ENCODE measurements at places on chromosomes 13 and 19.

GRCh38 chr13:59437544-59438301 lies 726.0 kb downstream of the DIAPH3 start:
- no peak for DNase-seq

- no peak for DNase-seq
Observed at GRCh38 chr19:3178973-3179738, 587 bp downstream of the S1PR4 start.

GRCh38 chr19:16861011-16861410 lies 27.8 kb upstream of the F2RL3 start:
- DNase-seq: no peak

DNA sequence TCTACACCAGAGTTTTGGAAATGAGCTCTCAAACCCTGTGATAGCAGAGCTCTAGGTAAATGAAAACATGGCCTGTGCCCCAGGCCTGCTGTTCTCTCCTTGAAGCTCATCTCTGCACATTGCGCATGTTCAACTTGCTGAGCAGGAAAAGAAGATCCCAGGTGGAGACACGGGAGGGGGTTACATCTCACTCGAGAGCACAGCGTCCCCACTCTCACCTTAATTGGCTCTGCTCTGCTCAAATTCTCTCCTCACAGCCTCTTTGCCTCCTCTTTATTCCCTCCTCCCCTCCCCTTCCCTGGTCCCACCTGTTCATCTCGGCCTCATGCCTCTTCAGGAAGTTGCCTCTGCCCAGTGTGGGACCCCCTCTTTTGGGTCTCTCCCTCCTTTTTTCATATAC lies 44.7 kb downstream of the RGCC start:
- no peak for DNase-seq

DNA sequence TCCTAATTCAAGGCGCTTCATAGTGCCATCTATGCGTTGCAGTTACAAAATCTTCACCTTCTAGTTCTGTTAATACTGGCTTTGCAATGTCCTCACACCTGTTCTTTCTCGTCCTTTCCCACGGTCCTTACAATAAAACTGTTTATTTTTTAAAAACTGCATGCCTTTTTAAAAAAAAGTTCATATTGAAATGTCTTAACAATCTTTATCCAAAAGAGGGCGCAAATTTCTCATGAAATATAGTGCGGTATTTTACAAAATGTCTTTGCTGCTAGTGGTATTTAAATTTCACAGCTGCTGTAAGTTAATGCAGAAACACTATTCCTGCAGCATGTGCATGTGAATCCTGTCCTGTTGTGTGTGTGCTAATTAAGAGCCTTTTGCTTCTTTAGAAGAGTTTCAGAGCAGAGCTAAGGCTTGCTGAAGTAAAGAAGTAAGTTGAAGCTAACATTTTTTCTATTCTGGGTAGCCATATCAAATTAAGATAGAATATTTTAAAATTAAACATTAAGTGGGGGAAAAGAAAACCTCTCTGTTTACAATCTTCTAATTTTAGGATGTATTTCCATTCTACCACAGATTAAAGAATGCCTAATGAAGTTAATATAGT lies 15.8 kb upstream of the CLDN10 start:
- DNase-seq: no peak

DNA sequence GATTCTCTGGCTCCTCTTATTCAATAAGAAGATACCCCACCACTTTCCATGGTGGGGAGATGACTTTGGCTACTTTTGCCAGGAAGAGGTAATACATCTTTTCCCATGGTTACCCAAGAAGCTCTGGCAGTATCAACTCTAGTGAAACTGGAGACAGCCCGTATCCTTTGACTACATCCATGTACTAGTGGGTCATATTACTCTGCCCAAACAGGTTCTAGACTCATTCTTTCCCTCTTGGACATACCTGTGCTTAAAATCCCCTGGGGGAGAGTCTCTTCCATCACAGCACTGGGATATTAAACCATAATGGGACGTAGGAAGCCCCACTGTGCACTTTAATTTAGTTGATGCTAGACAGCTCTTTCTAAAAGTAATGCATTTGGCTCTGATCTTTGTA lies 144.7 kb upstream of the KLF12 start:
- no peak for DNase-seq

GRCh38 chr19:8126008-8126407 lies 23.4 kb downstream of the FBN3 start:
- no peak for DNase-seq

DNA sequence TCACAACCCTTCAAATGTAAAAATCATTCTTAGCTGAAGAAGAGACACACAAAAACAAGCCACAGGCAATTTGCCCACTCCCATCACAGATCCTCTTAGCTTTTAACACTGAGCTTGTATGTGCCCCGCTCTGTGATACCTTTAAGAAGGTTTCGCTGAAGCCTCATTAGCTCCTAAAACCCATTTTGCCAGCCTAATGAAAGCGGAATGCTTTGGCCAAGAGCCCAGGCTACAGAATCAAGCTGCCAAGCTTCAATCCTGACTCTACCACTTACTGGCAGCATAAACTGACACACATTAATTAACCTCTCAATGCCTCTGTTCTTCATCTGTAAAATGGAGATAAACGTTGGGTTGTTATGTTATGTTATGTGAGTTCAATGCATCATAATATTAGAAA lies 10.5 kb downstream of the ZNF112 start:
- no peak for DNase-seq

DNA sequence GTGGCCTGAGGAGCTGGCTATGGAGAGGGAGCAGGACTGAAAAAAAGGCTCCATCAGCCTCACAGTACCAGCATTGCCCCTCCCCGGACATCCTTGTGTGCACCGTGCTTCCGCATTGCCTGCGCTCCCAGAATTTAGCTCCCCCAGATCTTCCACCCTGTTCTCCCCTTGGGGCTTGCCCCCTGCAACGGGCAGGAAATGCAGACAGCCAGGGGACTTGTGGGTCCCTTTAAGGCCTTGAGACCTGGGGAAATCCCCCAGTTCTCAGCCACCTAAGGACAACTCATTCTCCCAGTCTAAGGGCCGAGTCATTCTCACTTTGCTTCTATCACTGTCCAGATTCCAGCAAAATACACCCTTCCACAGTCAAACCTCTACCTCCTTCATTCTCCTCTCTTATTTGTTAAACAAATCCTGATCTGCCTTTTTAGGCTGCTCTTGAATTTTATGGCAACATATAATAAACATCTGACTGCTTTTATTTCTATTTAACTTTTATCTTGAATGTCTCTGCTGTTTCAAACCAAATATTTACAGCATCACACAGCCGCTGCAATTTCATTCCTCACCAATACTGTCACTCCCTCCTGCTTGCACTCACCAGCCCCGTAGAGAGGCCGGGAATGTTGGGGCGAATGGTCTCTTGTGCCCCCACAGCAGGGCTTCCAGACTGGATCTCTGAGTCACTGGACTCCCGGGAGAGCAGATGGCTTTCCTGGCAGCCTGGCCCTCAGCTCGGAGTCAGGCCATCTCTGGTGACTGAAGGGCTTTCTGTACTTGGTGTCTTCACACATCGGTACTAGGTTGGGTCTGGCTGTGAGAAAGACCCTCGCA lies 221.9 kb downstream of the TSHZ3 start:
- no peak for DNase-seq
